ENCODE measurements at places on chromosomes 3 and 15.

DNA sequence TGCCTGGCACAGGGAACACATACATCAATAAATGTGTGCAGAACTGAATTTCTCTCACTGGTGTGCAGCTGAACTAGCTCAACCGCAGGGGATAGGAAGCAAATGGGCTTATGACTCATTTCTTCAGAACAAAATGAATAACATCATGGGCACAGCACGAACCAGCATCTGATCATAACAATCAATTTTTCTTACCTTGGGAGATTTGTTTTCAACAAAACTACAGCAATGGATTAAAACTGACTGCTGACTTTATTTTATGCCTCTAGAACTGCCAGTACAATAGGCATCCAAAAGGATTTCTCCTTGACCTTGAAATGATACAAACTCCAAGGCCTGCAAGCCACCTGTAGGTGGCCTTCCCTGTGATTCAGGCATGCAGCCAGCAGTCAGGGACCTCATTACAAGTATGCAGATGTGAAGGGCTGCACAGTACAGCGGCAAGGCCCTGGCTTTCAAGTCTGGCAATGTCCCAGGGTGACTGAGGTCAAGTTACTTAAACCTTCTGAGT lies 26.1 kb downstream of the TAMM41 start:
- no peak for DNase-seq

DNA sequence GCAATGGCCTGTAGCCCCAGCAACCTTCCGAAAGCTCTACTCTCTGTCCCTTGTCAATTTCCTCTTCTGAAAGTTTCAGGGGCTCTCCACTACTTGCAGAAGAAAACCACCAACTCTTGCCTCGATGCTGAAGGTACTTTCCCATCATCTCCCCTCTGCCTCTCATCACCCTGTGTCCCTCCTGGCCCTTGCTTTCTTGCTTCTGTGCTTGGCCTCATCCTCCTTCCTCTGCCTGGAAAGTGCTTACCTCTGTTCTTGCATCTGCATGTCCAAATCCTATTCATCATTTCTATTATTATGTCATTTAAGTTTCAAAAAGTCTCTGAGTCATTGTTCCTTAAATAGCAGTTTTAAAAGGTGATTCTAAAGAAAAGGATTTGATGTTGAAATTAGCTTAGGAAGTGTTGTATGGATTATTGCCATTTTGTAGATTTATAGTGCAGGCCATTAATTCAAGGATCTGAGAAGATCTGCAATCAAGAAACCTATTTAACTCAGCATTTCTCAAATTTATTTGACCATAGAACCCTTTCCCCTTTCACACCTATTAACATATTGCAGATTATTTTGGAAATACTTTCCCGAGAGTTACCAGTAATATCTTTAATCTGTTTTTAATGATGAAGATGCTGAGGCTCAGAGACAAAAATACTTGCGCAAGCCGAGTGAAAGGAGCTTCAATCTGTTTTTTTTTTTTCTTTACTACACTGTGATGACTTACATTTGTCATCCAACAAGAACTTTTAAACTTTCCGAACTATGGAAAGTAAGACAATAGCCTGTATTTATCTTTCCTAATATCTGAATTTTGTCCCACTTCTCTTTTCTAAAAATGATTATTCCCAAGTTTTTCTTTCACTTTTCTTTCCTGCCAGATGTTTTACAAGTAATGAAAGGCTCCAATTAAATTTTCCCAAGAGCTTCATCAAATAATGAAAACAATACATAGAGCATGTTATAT lies 22.3 kb upstream of the CFAP161 start:
- no peak for DNase-seq

- no peak for DNase-seq
These were observed 15.4 kb downstream of the SLC22A14 start for GRCh38 chr3:38297537-38297936.

DNA sequence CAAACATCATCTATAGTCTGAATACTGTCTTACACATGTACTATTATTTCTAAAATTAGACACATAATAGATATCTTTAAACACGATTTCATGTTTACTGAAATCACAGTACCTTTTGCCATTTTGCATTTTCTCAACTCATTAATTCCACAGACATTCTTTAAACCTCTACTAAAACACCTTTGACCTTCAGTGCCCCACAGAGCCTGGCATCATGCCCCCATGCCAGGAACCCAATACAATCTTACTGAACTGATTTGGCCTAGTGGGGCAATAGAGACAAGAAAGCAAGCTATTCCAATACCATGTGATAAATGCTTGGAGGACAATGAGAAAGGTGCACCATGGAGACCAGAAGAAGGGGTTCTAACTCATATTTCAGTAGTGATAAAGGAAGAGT lies 19.3 kb upstream of the GUCA1C start:
- no peak for DNase-seq

DNA sequence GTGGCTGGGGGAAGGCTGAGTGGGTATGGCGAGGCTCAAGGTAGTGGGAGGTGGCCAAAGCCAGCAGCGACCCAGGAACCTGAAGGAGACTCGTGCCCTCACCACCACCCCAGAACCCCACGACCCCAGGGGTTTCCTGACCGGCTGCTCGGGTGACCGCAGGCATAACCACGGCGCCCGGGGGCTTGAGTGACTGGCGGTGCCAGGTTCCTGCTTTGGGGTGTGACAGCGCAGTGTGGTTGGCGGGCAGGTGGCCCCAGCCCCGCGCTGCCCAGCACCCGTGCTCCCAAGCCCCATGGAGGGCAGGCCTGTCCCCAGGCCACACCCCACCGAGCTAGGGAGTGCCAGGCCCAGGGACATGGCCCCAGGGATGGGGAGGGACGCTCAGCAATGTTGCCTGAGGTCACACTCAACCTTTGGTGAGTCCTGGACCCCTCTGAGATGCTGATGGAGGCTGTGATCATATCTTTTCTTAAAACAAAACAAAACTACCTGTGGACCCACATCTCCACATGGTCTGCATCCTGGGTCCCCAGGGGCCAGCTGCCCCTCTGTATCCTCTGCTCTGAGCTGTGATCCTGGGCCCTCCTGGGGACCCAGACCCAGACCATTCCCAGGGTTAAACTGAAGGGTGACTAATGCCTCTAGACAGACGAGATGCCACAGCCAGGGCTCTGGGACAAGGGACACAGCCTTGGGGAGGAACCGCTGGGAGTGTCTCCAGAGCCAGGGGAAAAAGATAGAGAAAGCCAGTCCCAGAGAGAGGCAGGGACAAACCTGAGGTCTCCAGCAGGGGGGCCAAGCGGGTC lies 13.0 kb downstream of the DNAJB8 start:
- DNase-seq: no peak

GRCh38 chr3:127123533-127123932 lies 69.4 kb upstream of the PRR23E start:
- DNase-seq: no peak

GRCh38 chr3:143147707-143148106 lies 28.1 kb downstream of the CHST2 start:
- no peak for DNase-seq

DNA sequence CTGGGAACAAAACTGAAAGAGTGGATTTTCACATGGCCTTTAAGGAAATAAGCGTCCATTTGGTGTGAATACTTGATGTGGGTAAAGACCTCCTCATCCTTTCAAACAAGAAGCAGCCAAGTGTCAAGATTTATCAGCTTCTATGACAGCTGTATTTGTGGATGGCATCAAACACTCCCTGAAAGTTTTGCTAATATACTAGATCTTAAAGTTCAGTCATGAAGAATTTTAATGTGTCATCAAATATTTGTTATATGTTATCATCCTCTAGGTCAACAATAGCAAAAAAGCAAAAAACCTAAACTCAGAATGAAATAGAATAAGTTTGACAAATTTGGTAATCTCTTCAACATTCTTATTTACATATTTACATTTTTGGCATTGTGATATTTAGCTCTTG lies 29.1 kb upstream of the LYSMD4 start:
- DNase-seq: no peak

DNA sequence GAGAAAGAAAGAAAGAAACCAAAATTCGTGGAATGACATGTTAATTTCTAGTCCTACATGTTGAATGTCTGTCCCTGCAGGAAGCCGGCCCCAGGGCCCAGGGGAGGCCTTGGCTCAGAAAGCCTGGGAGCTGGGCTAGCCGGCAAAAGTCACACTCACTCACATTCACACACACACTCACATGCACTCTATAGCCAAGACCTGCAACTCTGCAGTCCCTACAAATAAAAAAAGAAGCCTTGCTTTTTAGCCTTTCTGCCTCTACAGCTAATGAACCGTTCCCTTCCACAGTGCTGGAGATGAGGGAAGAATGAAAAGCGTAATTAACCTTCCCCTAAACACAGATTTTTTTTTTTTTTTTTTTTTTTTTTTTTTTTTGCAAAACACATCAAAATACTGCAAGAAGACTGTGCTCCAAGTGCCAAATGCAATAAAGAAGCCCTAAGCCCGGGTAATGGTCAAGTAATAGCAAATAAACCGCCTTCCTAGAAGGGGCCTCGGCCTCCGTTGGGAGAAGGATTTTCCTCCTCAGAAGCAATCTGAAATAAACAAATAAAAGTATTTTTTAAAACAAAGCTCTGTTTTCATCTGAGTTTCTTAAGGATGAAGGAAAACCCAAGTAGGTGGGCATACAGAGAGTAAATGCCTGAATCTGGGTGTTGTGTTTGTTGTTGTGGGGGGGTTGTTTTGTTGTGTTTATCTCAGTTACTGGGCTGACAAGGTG lies 4.3 kb downstream of the MECOM start:
- no peak for DNase-seq

DNA sequence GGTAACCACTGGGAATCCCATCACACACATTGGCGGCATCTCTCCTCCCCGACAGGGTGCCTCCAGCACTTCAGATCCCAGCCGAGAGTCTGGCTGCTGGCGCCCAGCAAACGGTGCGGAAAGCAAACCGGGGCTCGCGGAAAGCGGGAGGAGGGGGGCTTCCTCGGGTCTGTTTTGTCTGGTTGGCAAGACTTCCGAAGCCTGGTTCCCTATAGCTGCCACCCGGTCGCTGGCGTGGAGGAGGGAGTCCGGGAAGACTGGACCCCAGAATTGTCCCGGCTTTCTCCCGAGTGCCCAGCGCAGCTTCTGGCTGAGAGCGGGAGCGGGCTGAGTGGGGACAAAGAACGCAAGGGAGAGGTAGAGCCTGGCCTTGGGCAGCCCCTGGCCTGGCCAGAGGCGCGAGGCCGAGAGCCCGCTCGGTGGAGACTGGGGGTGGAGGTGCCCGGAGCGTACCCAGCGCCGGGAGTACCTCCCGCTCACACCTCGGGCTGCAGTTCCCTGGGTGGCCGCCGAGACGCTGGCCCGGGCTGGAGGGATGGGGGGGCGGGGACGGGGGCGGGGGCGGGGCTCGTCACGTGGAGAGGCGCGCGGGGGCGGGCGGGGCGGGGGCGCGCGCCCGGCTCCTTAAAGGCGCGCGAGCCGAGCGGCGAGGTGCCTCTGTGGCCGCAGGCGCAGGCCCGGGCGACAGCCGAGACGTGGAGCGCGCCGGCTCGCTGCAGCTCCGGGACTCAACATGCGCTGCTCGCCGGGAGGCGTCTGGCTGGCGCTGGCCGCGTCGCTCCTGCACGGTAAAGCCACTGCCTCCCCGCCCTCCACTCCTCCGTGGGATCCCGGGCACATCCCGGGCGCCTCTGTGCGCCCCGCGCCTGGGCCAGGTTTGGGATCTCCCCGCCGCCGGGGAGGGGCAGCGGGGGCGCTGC lies at the start of gene CHRNA7:
TSS of gene CHRNA7 (plus strand) at position 654 of the 920 bp plus-strand sequence. CDS start at position 734, 80 bp downstream.
- DNase-seq: no peak

DNA sequence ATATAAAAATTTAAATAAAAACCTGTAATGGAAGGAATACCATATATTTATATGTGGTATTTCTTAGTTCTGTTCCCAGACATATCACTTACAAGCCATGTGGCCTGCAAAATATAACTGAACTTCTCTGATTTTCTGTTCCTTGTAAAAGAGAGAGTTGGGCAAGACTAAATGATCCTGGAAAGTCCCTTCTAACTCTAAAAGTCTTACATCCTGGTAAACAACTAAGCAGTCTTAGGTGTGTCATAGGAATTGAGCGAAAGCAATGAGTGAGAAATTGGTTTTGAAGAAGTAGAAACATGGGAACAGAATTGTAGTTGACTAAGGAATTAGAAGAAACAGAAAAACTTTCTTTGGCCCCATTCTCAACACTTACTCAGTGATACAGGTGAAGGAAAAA lies 25.3 kb upstream of the IL20RB start:
- DNase-seq: no peak

- DNase-seq: no peak
These were observed 122.5 kb upstream of the SPRED1 start for GRCh38 chr15:38130205-38130567.

All from natural killer cell treated with Interleukin-12 subunit alpha and Interleukin-12 subunit beta and Interleukin-15 and Interleukin-18, amount 100 ng/mL, for 72 hours (primary cell).